8988T (cell line): ENCODE measurements at places on chromosomes 7 and 10.

DNA sequence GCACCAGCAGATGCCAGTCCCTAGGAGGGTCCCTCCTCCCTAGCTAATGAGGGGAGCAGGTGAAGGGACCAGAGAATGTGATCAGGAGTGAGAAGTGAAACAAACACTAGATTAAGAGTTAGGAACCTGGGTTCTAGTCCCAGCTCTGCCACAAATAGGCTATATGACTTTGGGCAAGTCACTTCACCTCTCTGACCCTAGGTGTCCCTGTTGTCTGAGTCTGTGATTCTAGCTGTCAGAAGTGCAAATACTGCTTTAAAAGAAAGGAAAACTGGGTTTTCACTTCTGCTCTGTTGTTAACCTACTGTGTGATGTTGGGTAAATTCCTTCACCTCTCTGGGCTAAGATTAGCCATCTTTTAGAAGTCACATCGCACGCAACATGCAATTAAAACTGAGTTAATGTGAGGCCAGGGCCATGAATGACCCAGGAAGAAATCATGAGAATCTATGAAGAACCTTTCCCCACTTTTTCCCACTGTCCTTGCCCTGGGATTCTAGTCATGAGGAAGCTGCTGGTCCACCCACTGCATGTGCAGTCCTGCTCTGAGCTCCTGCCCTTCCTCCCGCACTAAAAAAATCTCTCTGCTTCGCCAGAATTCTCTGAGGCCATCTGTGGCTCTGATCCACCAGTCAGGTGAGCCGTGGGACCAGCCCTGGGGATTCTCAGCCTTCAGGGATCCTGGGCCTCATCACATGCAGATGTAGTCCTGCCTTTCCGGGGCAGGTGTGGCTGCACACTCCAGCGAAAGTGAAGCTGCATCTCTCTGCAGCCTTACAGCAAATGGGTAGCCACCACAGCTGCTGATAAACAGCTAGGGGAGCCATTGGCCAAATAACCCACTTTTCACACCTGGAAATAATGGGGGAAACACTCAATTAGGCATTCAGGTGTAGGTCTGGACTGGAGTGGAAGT, 181.7 kb downstream of the PLXNA4 start:
- DNase-seq, result no peak

GRCh38 chr10:61024856-61025201, 80.8 kb upstream of the RHOBTB1 start:
- DNase-seq, result no peak

GRCh38 chr10:111493024-111493625, 416.3 kb downstream of the ADRA2A start:
- DNase-seq, result no peak

- no peak for DNase-seq
Observed at GRCh38 chr7:11492307-11492706, 339.7 kb downstream of the THSD7A start.

DNA sequence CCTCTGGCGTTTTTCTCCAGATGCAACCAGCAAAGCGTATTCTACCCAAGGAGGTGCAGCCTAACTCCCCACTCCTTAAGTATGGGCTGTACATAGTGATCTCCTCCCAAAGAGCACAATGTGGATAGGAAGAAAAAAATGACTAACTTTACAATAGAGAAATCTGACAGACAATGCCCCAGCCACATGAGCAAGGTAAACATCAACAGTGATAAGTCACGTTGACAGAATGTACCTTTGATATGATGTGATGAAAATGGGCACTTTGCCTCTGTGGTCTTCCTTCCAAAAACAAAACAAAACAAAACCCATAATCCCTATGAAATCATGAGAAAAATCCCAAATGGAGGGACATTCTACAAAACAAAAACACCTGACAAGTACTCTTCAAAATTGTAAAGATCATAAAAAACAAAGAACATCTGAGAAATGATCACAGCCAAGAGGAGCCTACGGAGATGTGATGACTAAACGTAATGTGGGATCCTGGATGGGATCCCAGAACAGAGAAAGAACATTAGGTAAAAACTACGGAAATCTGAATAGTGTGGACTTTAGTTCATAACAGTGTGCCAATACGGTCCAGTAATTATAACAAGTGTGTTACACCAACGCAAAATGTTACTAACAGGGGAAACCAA, 50.6 kb downstream of the ABLIM1 start:
- no peak for DNase-seq

DNA sequence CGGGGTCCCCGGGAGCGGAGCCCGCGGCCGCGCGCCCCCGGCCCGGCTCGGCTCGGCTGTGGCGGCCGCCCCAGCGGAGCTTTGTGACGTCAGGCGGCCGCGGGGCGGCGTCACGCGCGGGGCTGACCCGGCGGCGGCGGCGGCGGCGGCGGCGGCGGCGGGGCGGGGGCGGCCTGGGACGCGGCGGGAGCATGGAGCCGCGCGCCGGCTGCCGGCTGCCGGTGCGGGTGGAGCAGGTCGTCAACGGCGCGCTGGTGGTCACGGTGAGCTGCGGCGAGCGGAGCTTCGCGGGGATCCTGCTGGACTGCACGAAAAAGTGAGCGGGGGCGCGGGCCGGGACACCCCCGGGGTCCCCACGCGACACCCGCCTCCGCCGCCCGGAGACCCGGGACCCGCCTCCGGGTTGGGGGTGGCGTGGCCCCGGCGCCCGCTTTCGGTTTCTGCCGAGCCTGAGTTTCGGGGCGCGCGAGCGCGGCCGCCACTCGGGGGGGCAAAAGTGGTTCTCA, at the start of gene PWWP2B:
Gene PWWP2B (plus strand): TSS at position 165 of the 506 bp plus-strand sequence. CDS start 27 bp downstream, at position 192.
- DNase-seq, result no peak

GRCh38 chr10:102342958-102343357, 52.5 kb upstream of the NFKB2 start:
- DNase-seq, result no peak

- no peak for DNase-seq
Observed at GRCh38 chr10:90930070-90930837, 9.4 kb upstream of the ANKRD1 start.

- DNase-seq, result no peak
Observed at GRCh38 chr7:95922191-95922590, 149.8 kb downstream of the DYNC1I1 start.

DNA sequence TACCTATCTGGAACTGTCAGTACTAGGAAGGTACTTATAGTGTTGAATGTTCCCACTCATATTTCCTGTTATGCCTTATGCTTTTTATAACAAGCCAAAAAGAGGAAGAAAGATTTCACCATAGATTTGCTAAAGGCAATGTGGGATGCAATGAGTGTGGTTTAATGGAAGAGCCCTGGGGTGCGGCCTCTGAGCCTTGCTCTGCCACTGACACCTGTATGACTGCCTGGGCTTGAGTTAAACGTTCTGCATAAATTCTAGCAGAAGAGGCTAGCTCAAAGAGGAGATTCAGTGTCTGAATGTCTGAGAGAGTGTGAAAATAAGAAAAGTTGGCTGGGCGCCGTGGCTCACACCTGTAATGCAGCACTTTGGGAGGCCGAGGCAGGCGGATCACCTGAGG, 143.8 kb downstream of the TPST1 start:
- DNase-seq, result no peak

GRCh38 chr10:6406220-6407033, 173.6 kb downstream of the PRKCQ start:
- DNase-seq, result peak; percentile 35

DNA sequence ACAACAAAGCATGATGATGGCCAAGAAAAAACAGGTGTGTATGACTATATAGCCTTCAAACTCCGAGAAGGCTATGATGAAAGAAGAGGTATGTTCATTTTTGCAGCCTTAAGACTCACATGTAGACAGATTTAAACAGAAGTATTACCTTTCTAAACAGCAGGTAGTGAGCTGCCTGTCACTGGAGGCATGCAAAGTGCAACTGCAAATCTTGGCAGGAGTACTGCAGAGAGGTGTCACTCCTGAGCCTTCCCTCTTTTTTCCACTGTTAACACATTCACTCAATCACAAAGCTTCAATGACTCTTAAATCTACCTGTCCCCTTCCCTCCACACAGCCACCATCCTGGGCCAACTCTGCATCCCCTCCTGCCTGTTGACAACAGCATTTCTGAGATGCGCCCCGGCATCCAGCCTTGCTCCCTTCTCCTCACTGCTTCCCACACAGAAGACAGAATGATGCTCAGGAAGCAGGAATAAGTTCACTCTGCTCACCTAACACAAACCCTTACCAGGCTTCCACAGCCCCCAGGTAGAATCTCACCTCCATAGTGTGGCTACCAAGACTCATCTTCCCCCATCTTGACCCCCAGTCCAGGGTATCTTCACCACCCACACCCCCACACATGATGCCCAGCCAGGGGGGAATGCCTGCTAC, 161.9 kb upstream of the ZMIZ1 start:
- DNase-seq, result no peak

DNA sequence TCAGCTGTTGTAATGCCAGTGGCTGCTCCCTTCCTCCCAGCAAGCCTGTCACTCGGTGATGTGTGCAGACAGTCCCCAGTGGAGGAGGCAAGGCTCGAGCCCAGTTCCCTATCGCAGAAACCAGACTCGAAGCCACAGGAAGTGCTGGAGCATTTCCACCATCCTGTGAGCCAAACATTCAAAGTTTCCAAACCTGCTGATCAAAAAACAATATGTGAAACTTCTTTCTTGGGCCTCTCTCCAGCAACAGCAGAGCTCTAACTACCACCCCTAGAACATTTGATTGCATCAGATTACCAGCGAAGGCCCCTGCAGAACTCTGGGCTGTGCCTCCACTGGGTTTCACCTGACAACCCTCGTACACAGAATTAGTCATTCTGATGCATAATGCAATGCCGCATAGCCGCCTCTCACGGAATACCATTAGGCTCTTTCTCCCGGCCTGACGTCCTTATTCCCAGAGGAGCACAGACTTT, 94.0 kb downstream of the ELMO1 start:
- no peak for DNase-seq

- DNase-seq, result no peak
Observed at GRCh38 chr10:43409385-43410109, 561 bp upstream of the HNRNPF start.

DNA sequence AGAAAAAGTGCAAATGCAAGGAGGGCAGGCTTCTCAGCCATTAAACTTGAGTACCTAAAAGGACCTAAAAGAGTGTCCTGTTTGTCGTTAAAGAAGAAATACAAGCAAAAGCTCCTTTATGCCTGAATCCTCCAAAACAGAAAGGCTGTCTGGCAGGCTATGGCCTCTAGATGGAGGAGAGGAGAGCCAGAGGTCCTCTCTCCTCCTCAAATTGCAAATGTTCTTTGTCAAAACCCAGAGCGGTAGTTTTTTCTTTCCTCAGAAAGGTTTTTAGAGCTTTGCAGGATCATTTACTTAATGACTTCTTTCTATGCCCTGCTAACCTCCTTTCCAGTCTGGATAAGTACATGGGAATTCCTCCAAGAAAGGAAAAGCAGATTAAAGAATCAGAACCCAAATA, 1.9 kb upstream of the SORCS1 start:
- DNase-seq, result no peak

GRCh38 chr10:14366760-14367159, 36.0 kb upstream of the FRMD4A start:
- DNase-seq, result no peak

- DNase-seq, result no peak
Observed at GRCh38 chr7:17094963-17095574, 203.4 kb upstream of the AHR start.

- DNase-seq, result no peak
Observed at GRCh38 chr7:69398986-69399385, 199.3 kb upstream of the AUTS2 start.

GRCh38 chr7:84999450-84999849, 187.4 kb downstream of the SEMA3D start:
- DNase-seq, result no peak

- DNase-seq, result no peak
Observed at GRCh38 chr7:90532231-90532929, 62.9 kb downstream of the PTTG1IP2 start.

GRCh38 chr7:142133731-142134148, 22.2 kb downstream of the MGAM2 start:
- DNase-seq, result no peak

GRCh38 chr10:66455304-66455703, 470.5 kb upstream of the LRRTM3 start:
- no peak for DNase-seq

GRCh38 chr7:130491841-130492522, at the start of gene MEST:
Gene MEST (plus strand): TSS chr7:130492085. CDS start chr7:130492314, 229 bp downstream.
- no peak for DNase-seq

- no peak for DNase-seq
Observed at GRCh38 chr10:63240807-63241206, 107.7 kb downstream of the NRBF2 start.

DNA sequence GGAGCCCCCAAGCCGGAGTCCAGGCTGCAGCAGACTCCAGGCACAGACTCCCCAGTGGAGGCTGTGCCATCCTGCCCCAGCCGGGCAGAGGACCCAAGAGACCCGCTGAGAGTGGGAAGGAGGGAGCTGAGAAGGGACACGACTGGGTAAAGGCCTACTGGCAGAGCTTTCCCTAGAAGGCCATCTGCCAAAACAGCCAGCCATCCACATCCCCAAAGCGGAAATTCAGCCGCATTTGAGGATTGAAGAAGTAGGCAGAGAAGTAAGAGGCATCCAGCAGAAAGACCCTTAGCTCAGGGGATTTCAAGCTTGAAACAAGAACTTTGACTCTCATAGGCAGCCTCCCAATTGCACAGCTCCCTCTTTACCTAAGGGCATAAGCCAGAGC, 857 bp downstream of the CPXM2 start:
- DNase-seq, result no peak

- DNase-seq, result no peak
Observed at GRCh38 chr10:104540181-104540580, 100.9 kb upstream of the SORCS3 start.

DNA sequence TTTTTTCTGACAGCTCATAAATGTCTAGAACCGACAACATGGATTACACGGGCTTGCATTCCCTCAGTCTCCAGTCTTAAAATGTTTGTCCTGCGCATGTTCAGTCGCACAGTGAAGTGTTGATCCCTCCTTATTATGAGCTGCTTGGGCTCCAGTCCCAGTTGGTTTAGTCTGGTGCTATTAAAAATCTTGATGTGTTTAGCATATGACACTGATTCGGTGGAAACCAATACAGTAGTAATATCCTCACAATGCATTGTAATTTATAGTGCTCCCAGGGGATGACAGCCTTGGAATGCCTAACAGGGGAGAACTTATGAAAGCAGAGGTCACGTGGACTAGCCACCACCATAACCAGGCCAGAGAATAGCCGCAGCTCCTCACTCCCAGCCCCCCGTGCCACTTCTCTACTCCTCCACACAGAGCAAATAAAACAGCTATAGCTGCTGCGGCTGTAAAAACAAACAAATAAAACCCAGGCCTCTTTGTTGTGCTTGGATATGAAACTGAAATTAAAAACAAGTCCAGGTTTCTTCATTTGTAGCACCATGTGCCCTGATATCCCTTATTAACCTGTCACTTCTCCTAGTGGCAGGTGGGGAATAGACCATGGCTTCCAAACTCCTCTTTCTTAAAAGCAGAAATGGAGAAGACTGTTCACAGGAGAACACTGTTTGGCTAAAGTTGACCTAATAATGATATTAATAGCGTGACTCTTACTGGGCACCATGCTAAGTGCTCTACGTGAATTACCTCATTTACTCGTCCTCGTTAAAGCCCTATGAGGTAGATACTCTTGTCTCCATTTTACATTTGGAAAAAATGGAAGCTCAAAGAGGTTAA, 7.7 kb downstream of the DPCD start:
- DNase-seq, result no peak

DNA sequence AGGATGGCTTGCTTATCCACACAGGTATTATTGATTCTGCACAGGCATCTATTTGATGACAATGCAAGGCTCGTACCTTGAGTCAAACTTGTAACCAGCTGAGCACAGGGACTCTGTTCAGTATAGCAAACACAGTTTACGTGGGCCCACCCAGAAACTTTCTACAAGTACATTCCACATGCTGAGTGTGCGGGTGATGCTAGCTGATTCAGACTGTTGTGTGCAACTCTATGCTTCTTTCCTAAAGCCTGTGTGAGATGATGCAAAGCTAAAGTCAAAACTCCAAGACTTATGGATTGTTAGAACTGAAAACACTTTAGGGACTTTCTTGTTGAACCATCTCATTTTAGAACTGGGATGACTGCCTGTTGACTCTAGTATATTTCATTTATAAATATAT, 21.5 kb upstream of the CALD1 start:
- no peak for DNase-seq
